ENCODE measurements at places on chromosomes 6 and 20.

DNA sequence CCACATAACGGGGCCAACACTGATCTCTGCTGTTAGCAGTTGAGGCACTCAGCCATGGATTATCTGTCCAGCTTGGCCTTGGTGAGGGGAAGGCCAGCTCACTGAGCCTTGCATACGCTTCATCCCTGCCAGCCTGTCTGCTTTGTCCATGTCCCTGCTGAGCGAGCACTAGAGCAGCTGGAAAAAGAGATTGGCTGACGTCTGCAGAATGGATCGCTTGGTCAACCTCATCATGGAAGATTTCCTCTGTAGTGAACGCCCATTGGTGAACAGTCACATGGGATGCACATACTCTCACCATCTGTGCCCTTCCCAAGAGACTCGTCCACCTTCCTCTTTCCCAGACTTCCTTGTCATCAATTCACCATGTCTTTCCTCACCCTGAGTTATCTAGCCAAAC is 26.9 kb downstream of the MUC22 start:
- no peak for DNase-seq

DNA sequence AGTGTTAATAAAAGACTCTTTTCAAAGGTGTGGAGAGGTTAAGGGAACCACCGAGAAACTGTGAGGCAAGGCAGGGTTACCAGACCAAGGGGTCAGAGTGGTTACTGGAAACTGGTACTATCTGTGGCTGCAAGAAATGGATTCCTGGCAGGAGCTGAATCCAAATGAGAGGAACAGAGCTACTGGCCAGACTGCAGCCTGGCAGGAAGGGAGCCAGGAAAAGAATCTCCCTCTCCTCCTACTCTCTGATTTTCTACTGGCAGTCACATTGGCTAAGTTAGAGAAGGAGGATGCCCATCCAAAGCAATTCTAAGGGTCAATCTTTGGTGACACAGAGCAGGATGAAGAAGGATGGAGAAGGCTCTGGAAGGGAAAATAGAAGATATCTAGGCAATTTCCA is 211.5 kb downstream of the GRM1 start:
- no peak for DNase-seq

- DNase-seq: no peak
These were observed 121.2 kb downstream of the ADAT2 start for GRCh38 chr6:143329323-143329722.

DNA sequence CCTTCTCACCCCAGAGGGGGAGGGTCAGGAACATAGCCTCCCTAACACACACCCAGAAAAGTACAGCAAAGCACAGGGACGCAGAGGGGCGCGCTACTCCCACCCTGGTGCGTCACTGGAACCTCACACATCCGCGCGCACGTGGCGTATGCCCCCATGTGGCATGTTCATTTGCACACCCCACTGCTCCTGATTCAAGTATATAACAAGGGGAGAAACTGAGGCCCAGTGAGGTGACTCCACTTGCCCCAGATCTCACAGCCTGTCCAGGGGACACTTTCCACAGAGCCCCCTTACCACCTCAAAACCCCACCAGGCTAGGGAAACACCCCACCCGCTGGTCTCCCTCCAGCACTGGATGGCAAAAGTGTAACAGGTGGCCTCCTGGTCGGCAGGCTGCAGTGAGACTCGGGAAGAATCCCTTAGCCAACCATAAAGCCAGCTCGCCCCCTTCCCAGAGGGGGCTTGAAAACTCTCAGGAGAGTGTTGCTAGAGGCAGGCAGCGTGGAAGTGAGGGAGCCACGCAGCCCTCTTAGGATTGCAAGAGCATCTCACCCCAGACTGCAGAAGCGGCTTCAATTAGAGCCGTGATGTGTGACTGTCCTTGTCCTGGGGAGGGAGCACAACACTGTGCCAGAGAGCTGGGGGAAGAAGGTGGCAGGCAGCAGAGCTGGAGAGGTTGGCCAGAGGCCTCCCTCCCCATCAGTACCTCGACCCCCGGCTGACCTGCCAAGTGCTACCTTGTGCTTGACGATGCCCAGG is at the start of gene GRM4:
GRM4 (minus strand) TSS at position 67 of the 762 bp plus-strand sequence. CDS start 12,591 bp downstream, outside the sequence.
- DNase-seq: no peak

GRCh38 chr6:28580475-28580874 is 54.8 kb downstream of the GPX5 start:
- no peak for DNase-seq

- no peak for DNase-seq
These were observed 898.0 kb upstream of the EYS start for GRCh38 chr6:66605011-66605410.

DNA sequence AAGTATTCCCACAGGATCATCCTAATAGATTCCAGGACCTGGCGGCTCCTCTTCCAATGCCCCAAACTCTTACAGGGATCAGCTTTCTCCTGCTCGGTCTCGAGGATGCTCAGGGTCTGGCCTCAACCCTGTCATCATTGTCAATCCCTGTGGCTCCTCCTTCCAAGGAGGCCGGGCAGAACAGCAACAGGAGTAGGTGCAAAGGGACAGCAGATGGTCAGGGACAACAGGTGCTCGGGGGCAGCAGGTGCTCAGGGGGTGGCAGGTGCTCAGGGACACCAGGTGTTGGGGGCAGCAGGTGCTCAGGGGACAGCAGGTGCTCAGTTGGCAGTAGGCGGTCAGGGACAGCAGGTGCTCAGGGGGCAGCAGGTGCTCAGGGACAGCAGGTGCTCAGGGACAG is 84.8 kb downstream of the TTLL2 start:
- DNase-seq: no peak

GRCh38 chr20:24489631-24490260 is 20.3 kb downstream of the SYNDIG1 start:
- DNase-seq: no peak

GRCh38 chr20:62938105-62938888 is at the start of gene GID8:
GID8 (plus strand) TSS chr20:62938147; CDS start chr20:62941503, 3,356 bp downstream.
- DNase-seq: peak; percentile 75

GRCh38 chr6:3285049-3285639 is 26.4 kb downstream of the PSMG4 start:
- no peak for DNase-seq

Measured in Peyer's patch (tissue), 4 donors.